ENCODE measurements at places on chromosomes 11 and 22. TPM values are rescaled to one million over a fixed set of nuclear protein-coding genes. Genes with fewer than 3 reads are reported as not detected.

DNA sequence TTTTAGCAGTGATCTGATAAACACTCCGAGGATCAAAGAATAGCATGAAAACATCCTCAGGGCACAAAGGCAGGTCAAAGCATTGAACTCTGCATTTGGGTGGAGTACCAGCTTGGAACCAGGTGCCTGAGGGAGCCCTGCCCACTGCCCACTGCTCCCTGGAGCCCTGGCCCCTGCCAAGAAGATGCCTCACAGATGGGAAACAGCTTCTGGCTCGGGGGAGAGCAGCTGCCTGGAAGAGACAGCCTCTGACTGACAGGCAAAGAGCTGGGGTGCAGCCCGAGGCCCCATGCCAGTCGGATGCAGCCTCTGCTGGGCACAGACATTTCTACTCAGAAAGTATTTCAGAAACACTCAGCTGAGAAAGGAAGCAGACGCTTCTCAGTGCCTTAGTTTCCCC is 13.2 kb downstream of the LMO1 start:
- no peak for DNase-seq

GRCh38 chr22:41447435-41448188 is 1.0 kb upstream of the TOB2 start:
- peak; percentile 68 for DNase-seq

DNA sequence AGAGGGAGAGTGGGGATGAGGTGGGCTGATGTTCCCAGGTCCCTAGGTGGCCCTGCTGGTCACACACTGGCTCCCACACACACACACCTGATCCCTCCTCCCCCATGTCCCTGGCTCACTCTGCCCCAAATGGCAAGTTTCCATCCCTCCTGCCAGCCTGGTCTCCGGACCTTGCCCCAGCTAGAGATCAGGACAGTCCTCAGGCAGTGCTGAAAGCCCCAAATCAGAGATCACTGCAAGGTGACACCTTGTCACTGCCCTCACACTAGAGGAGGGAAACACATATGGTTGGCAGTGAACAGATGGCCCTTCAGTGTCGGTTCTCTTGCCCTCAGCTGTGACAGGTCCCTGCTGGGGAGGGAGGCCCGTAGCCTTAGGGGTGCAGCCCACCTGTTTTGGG is 7.6 kb downstream of the TMPRSS5 start:
- no peak for DNase-seq

GRCh38 chr11:78298291-78298771 is 109.6 kb downstream of the USP35 start:
- DNase-seq = no peak

DNA sequence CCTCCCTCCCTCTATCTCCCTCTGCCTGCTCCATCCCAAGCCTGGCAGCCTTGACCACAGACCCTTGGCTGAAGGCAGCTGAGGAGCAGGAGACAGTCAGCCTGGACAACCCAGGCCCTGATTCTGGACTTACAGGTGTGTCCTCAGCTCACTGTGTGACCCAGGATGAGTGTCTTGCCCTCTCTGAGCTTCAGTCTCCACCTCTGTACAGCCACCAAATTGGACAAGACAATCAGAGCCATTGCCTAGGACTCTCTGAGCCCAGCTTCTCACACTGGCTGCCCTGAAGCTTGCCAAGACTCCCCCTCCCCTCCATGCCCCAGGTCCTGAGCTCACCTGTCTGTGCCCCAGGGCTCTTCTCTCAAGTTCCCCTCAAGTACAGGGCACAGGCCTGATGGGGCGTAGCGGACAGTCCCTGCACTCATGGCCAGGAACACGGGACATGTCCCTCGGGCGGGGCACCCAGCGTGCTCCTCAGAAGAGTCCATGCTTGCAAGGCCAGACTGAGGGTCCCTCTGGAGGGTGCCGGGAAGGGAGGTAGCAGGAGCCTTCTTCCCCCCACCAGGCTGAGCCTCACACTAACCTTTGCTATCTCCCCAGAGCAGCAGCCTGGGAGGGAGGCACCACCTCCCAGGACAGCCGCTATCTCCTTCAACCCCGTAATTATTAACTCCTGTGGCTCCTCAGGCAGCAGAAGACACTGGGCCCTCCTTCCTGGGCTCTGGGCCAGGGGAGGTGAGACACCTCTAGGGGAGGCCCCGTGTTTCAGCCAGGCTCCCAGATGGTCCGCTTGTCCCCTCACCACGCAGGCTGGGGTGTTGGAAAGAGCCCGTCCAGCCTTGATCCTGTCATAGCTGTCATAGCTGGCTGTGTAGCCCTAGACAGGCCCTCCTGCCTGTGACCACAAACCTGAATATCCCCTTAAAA is 2.6 kb upstream of the RAB3IL1 start:
- DNase-seq = no peak

- DNase-seq = no peak
These were observed 41.7 kb upstream of the PRDM11 start for GRCh38 chr11:45104790-45105084.

DNA sequence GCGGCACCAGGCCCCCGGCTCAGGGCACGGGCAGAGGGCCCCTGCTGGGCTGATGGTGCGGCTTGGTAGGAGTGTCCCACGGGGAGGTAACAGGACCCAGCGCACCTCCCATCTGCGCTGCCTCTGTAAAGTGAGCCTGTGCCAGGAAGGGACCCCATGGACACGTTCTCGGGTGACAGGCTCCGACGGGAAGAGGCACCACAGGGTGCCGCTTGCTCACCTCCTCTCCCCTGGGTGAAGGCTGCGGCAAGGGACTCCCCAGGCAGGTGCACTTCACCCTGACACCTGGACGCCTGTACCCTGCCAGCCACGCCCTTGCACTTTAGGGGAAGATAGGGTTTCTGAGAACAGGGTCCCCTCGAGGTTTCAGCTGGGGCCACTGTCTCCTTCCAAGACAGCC is 48.1 kb downstream of the SHANK2 start:
- DNase-seq = no peak

GRCh38 chr11:123452794-123453193 is 22.7 kb downstream of the GRAMD1B start:
- no peak for DNase-seq

GRCh38 chr11:92558323-92558722 is 333.7 kb downstream of the FAT3 start:
- DNase-seq = no peak

GRCh38 chr22:19941365-19942082 is at the start of the genes COMT and TXNRD2:
Gene COMT, plus strand, starts transcription at chr22:19941772. Its CDS starts 20,755 bp downstream, at chr22:19962527.
Gene TXNRD2, minus strand, starts transcription at chr22:19941818. Its CDS starts 15 bp downstream, at chr22:19941803.
- DNase-seq = no peak

DNA sequence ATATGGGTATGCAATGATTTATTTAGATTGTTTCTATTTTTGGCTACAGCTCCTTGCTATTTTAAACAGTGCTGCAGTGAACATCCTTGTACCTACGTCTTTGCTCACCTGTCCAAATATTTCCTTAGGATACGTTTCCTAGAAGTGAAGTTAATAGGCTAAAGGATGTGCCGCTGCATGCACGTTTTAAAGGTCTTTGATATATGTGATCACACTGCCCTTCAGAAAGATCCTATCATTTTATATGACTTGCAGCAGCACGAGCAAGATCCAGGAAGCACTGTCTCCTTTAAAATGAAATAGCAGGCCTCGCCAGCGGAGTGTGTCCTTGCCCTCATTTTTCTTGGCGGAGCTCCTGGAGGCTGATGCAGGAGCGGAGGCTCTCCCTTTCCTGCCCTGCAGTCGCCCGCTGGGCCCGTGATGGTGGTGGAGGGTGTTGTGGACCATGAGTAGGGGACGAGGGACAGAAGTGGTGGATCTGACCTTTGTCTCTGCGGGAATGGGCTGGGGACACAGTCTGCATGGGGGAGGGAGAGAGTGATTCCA is 19.4 kb downstream of the RPS6KA4 start:
- DNase-seq = no peak

DNA sequence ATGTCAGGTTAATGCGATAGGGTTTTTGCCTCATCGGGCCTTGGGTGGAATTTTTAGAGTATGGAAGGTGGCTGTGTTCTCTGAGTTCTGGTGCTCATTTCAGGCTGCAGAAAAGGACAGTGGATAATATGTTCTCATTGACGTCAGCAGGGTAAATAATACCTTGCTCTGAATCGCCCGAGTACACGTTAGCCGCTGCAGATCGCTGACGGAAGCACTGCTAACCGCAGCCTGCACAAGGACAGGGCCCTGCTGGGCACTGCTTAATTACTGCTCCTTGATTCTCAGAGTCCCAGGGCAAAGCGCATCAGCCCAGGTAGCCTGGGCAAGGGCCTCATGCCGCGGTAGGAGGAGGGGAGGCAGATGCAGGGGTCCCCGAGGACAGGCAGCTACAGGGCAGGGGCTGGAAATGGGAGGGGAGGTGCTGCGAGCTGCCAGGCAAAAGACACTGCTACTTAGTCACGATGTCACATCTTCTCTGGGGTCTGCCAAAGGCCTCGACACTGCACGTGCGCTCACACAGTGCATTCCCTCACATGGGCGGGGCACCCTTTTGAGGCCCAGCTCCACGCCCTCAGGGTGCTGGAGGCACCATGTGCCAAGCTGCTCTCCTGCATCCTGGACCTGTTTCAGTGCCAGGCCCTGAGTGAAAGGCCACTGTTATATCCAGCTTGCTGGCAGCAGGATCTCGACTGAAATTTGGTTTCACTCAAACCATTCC is 35.2 kb downstream of the PPP2R1B start:
- no peak for DNase-seq

GRCh38 chr11:67282155-67282875 is 6.8 kb upstream of the ANKRD13D start:
- DNase-seq = no peak

GRCh38 chr22:22813126-22814075 is 74.2 kb upstream of the IGLL5 start:
- no peak for DNase-seq

DNA sequence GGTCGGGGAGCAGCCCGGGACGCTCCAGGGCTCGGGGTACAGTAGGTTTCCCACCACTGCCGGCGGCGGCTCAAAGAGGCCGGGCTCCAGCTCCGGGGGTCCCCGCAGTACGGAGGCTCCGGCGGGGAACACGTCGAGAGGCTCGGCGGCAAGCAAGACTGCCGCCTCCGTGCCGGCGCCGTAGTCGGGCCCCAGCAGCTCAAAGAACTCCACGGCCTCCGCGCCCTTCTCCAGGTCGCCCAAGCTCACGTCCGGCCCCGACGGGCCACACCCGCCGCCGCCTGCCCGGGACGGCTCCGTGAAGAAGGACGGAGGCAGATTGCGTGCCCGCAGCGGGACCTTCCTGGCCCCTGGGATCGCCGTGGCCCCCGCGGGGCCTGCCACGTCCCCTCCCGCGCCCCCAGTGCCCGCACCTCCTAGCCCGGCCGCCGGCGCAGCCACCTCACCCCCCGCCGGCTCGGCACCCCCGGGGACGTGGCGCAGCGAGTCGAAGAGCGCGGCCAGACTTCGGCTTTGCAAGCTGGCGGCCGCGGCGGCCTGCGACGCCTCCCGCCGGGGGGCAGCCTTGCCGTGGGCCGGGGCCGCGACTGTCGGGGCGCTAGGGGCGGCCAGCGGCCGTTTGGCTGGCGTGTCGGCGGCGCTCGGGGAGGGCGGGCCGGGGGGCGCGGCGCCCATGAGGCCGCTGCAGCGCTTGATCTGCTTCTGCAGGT is 775 bp downstream of the FAM181B start:
- no peak for DNase-seq

GRCh38 chr11:75135651-75136050 is 15.3 kb upstream of the SLCO2B1 start:
- DNase-seq = no peak

DNA sequence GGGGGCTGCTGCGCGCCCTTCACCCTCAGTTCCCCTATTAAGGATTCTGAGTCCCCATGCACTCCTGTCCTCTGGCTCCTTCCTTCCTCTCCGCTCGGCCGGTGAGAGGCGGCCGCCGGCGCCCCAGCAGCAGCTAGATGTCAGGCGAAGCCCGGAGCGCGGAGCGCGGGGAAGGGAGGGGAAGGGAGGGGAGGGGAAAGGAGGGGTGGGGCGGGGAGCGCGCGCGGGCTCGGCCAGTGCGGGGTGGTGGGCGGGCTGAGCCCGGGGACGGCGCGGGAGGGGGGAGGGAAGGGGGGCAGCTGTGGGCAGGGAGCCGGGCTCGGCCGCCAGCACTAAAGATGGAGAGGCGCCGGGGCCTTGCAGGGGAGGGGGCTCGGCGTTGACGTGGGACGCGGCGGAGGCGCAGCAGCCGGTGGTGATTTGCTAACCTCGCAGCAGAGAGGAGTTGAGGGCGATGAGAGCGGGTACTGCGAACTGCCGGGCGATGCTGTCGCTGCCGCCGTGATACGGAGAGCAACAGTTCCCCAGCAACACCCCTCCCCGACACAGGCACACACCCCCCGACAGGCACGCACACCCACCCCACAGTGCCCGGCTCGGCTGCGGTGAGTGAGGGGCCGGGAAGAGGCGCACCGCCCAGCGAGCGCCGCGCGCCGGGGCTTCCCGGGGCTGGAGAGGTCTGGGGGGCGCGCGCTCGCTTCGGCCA is at the start of gene ZBTB16:
Gene ZBTB16 (plus strand): TSS at position 434 of the 706 bp plus-strand sequence. CDS start 3,590 bp downstream, outside the sequence.
- DNase-seq = no peak

DNA sequence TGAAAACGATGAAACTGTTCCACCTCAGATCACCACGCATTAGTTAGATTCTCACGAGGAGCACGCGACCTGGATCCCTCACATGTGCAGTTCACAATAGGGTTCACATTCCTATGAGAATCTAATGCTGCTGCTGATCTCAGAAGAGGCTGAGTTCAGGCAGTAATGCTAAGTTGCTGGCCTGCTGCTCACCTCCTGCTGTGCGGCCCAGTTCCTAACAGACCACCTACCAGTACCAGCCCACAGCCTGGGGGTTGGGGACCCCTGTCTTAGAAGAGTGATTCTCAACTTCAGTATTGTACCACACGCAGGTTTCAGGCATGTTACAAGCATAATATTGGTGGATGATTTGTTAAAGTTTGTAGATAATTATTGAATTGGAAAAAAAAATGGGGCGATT is 182.7 kb downstream of the BLID start:
- DNase-seq = no peak

DNA sequence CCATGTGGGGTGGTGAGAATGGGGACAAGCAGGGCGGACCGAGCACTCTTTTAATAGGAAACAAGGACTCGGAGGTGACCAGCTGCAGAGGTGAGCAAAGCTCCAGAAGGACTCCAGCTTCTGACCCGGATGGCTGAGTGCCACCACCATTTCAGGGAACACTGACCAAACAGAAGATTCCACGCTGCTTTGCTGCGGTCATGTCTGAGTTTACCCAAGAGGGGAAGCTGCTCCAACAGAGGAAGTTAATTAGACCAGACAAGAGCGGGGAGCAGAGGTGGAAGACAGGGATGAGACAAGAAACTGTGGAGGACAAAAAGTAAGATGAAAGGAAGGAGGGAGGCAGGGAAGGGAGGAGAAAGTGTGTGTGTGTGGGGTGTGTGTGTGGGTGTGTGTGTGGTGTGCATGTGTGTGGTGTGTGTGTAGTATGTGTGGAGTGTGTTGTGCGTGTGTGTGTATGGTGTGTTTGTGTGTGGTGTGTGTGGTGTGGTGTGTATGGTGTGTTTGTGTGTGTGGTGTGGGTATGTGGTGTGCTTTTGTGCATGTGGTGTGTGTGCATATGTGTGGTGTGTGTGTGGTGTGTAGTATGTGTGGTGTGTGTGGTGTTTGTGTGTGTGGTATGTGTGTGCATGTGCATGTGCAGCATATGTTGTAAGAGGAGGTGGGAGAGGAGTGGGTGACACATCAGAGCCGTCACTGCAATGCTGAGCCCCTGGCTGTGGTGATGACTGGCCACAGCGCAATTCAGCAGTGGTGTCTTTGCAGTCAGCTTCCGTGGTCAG is 82.2 kb upstream of the AKIP1 start:
- DNase-seq = no peak

MS4A10 gene
- 0.08 TPM for polyA plus RNA-seq

CDON gene
- 24.4 TPM for polyA plus RNA-seq

POU2F3 gene
- polyA plus RNA-seq = 0.04 TPM

CASP12 gene
- polyA plus RNA-seq = 0.34 TPM

KRTAP5-11 gene
- polyA plus RNA-seq = not detected
